ENCODE measurements at places on chromosomes 6 and 20. TPM values are rescaled to one million over a fixed set of nuclear protein-coding genes. Genes with fewer than 3 reads are reported as not detected.

The KIF16B gene
- 14.8 TPM for total RNA-seq

The PABPC1L gene
- total RNA-seq = 5.5 TPM

The TMEM217 gene
- 4.0 TPM for total RNA-seq

The SNX9 gene
- 98.8 TPM for total RNA-seq

The DUSP15 gene
- total RNA-seq = not detected

The NT5DC1 gene
- total RNA-seq = 15.8 TPM

The GSTA2 gene
- total RNA-seq = not detected

The C6orf132 gene
- 0.71 TPM for total RNA-seq

The RIPOR3 gene
- 21.7 TPM for total RNA-seq

The ELOVL4 gene
- total RNA-seq = 5.6 TPM

The TREM1 gene
- total RNA-seq = 2.7 TPM

The TTBK1 gene
- total RNA-seq = not detected

The MCCD1 gene
- not detected for total RNA-seq

The GNAS-AS1 gene
- 1.2 TPM for total RNA-seq

The TREML1 gene
- not detected for total RNA-seq

The CBLN4 gene
- not detected for total RNA-seq

The OGFR gene
- total RNA-seq = 38.6 TPM

The ARFGEF3 gene
- total RNA-seq = under 0.01 TPM

The ETV7 gene
- 0.85 TPM for total RNA-seq

The OXT gene
- 0.18 TPM for total RNA-seq

The MYCT1 gene
- under 0.01 TPM for total RNA-seq

The HSPA12B gene
- total RNA-seq = 0.46 TPM

The FOXS1 gene
- not detected for total RNA-seq

The FAM162B gene
- total RNA-seq = 1.4 TPM

The MACROD2 gene
- 0.55 TPM for total RNA-seq

The LST1 gene
- not detected for total RNA-seq

The SLC22A16 gene
- not detected for total RNA-seq

The TRIM15 gene
- total RNA-seq = not detected

The LGSN gene
- under 0.01 TPM for total RNA-seq

The UBD gene
- not detected for total RNA-seq

The FAM209B gene
- not detected for total RNA-seq
